ENCODE measurements at places on chromosomes 5 and 9.
A peak's percentile ranks its signal among the peaks of the same experiment; 100 is the strongest.

DNA sequence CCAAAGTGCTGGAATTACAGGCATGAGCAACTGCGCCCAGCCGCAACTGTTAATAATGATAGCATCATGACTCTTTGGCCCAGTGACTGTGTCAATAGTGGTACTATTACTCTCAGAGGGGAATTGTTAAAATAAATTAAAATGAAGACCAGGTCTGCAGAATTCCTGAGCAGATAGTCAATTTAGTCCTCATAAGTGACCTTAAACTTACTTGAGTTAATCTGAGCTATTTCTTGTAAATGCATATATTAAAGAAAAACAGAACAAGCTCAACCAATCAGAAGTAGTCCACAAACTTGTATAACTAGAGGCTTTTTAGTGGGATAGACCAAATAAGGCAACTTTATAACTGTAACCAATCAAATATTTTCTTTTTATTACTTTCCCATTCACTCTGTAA lies 1.7 kb upstream of the RECK start:
- no peak for DNase-seq

DNA sequence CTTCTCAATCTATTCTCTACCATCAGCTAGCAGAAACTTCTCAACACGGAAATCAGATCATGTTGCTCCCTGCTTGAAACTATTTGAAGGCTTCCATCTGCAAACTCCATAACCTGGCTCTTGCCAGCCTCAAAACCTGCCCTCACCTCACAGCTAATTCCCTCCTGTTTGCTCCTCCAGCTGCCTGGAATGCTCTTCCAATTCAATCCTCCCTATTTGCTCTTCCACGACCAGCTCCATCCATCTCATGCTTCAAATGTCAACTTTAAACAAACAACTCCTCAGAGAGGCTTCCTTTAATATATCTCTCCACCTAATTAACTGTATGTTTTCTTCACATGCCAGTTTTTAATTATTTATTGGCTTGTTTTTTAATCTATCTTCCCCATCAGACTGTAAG lies 1.5 kb downstream of the PLAA start:
- no peak for DNase-seq

DNA sequence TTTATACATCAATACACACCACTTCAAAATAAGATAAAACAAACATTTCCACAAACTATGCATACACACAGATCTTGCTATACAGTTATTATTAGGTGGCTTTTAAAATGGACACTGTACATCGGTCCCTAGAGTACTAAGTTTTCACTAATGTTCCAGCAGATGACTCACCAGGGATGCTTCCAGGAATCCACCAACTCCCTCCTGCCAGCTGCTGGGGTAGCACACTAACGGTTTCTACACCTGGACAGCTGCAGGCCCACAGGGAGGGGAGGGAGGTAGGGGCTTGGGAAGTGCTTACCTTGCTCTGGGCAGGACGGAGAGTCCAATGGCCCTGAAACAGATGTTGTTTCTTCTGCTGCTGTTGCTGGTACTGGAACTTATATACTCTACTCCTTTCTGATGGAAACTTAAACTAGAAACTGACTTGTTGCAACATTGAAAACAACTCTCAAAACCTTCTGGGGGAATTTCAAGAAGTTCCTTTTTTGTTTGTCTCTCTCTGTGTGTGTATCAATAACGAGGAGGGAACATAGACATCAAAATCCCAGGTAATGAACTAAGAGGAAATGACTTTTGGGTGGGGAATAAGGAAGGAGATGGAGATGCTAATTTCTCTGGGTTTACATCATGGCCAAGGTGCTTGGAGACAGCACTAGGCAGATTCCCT lies at the start of gene IL12B:
Gene IL12B, minus strand, starts transcription at position 357 of the 670 bp plus-strand sequence. CDS start 3,705 bp downstream, outside the sequence.
- DNase-seq: peak; percentile 19

DNA sequence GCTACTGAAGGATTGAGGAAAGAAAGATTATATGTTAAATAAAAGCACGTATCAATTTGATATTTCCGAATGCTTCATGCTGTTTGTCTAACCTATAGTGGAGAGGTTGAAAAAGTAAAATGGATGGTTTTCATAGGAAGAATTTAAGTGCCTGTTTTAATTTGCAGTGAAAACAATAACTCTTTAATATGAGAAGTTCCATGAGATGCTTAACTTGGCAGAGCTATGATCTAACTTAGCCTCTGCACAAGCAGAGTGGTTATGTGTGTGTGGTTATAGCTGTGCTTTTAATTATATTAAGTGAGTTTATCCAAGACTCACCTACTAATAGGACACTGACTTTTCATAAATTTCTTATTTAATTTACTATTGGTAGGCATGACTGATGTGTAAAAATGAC lies 57.4 kb downstream of the AOPEP start:
- no peak for DNase-seq

DNA sequence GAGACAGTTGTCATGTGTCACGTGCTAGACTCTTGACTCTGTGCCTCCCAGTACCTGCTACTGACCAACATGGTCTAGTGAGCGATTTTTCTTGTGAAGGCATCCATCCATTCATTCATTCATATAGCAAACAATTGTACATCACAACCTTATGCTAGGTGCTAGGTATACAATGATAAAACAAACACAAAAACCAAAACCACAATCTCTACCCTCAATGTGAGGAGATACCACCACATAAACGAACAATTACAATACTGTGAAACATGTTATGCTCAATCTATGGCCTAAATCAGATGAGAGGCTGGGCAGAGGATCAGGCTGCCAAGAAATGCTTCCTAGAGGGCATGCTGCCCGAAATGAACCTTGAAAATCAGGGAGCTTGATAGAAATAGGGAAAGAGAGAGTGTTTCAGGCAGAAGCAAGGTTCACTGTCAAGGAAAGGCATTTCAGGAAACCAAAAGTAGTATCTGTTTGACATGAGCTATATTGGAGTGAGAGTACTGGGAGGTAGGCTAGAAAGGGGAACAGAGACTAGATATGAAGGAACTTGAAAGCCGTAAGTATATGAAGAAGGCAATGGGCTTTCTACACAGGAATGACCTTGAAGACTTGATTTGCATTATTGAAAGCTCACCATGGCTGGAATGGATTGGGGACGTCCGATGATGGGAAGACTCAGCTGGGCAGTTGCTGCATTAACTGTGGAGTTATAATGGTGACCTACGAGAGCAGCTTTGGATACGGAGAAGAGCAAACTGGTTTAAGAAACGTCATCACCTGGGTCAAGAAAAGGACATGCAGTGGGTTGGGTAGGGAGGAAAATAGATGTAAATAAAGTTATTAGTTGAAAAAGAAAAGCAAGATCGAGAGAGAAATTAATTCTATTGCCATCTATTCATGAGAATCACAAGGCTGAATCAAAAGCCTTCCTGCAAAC lies 90.1 kb downstream of the THBS4 start:
- peak; percentile 90 for DNase-seq

DNA sequence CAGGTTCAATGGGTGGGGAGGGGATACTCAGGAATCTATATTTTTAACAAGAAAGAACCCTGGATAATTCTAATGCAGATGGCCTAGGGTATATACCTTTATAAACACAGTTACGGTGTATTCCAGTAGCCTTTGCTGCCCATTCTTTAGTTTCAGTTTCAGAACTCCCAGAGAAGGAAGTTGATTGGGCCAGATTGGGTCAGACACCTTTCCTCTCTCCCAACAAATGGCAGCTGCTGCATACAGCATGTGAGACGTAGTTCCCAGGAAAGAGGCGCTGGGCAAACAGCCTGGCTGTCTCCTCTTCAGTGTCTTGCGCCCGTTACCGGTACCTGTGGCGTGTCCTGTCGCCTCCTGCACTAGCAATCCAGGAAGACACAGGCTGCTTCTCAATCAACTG lies 20.4 kb downstream of the ACO1 start:
- DNase-seq: no peak

- no peak for DNase-seq
Measured at GRCh38 chr5:55231029-55231918, 2.1 kb downstream of the CCNO start.

DNA sequence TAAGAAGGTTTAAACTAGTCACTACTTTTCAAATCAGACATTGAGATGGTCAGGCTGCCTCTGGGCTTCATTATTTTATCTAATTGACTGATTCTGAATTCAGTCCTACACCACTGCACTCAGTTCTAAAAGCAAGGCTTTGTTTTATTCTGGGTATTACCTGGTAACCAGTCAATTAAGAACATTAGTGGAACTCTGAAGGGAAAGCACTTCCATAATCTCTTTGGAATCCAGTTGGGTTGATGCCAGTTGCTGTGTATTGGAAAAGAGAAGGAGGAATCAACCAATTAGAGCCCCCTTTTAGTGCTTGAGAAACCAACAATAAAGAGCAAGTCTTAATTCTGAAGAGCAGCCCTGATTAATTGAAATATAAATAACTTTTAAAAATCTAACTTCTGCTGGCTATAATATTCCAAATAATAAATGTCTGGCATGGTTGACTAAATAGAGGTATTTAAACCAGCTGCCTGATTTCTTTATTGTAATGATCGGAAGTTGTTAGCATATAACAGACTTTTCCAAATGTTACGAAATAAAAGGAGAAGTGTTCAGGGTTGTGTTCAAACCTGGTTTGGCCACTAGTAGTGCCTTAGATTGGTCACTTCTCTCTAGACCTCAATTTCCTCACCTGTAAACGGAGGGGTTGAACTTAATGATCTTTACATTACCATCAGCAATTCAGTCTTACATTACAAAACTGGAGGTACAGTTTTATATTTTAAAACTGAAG lies 32.0 kb downstream of the CPEB4 start:
- DNase-seq: no peak
